Stimulated activated CD8-positive, alpha-beta memory T cell treated with anti-CD3 and anti-CD28 coated beads, Interleukin-15, amount 100 ng/mL, for 24 hours (primary cell): ENCODE measurements at places on chromosomes 11 and 22.

GRCh38 chr11:122659676-122660554, 4.4 kb downstream of the UBASH3B start:
- no peak for DNase-seq

- no peak for DNase-seq
Measured at GRCh38 chr11:61028135-61028729, 56.8 kb downstream of the CD6 start.

- DNase-seq, result no peak
Measured at GRCh38 chr11:37087650-37088572, 489.9 kb upstream of the RAG2 start.

GRCh38 chr22:45768490-45768889, 96.9 kb downstream of the ATXN10 start:
- DNase-seq, result no peak

- no peak for DNase-seq
Measured at GRCh38 chr22:44728761-44729324, 23.5 kb upstream of the ARHGAP8 start.

DNA sequence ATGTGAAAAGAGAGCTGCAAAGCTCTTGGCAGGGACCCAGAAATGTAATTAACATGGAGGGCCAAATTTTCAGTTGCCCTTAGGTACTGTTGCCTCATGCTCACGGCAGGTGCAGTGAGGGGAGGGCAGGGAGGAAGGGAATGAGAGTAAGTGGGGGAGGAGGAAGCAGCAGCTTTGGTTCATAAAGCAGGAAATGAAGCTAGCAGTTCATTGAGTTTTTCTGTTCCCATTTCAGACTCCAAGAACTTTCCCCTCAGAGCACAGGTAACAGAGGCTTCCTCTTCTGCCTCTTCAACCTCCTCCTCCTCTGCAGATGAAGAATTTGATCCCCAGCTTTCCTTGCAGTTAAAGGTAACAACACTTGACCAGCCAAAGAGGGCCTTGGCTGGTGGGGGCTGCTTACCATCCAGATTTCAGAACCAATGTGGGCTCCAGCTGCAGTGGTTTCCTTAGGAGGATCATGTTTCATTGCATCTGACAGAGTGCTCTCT, 57.9 kb upstream of the PARVA start:
- DNase-seq, result no peak

DNA sequence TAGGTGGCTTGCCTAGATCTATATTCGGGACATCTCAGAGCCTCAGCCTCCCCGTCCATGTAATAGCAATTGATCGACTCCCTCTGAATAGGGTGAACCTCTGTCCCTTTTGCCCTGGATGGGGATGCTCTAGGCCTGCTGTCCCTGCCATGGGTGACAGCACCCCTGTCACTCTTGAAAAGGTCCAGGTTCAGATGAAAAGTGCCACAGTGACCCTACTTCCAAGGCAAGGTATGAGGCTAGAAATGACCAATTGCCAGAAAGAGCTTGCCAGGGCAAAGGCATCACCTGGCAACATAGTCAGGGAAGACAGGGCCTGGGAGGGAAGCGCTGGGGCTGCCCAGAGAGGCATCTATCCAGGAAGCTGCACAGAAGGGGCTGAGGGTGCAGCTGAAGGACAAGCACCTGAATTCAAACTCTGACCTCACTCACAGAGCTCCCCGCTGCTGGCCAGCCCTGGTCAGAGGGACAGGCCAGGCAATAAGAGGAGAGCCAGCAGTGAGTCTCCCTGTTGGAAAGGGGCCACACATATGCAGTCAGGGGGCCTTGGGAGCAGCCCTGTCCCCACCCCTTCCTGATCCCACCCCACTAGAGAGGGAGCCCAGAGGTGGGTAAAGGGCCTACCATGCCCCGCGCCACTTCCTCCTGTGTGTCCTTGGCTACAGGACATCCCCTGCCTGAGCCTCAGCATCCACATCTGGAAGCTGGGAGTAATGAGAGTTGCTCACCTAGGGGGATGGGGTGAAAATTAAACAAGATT, 9.0 kb upstream of the APOBEC3A start:
- no peak for DNase-seq

DNA sequence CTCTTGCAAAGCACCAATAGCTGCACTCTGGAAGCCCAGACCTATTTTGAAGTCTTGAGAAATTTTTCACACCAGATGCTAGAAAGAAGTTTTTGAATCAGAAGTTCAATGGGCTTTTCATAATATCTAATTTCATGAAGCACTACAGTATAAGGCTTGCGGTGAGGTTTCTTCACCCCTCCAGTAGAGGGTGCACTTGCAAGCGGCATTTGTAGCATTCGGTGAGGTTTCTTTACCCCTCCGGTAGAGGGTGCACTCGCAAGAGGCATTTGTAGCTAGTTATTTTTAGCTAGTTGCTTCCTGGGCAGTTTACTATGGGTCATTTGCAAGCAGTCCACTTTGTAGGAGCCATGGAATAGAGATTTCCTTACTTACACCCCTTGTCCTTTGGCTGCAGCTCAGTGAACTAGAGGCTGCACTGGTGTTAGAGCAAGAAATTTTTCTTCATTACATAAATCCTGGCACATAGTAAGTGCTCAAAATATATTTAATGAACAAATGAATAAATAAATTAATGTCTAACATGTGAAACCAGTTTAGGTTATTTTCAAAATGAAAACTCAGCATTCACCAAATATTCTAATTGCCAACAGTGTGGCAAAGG, 7.8 kb upstream of the NOX4 start:
- DNase-seq, result no peak

DNA sequence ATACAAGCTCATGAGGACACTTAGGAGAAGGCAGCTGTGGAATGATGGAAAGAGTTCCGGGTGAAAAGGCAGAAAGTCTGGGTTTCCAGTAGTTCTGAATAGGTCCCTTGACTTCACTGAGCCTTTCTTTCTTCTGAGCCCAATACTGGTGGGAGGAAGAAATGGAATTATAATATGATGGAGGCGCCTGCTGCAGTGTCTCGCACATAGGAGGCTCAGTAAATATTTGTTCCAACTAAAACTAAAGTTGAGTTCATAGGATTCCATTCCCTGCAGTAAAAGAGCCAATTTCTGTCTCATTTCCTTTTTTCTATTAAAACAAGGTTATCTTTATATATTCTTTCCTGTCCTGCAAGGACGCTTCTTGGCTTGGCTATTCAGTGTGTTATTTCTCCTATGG, 5.2 kb upstream of the CLMP start:
- DNase-seq, result no peak

- DNase-seq, result no peak
Measured at GRCh38 chr11:863023-863909, 20.6 kb downstream of the TSPAN4 start.

GRCh38 chr11:3341298-3341697, 37.6 kb downstream of the ZNF195 start:
- DNase-seq, result peak; percentile 45

DNA sequence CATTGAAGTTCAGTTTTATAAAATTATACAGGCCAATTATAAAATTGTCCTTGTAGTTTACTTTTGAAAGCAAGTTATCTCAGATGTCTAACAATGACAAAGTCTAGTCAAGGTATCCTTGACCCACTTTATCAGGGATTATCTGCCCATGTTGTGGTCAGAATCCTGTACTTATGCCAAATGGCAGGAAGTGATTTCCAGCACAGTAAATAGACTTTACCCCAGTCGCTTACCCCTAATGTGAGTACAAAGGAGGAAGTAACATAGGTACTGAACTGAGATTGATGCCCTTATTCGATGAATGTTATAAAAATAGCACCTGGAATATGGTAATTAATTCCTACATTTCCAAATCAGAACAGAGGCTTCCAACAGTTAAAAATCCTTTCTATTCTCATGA, 355.7 kb downstream of the CNTN5 start:
- no peak for DNase-seq

DNA sequence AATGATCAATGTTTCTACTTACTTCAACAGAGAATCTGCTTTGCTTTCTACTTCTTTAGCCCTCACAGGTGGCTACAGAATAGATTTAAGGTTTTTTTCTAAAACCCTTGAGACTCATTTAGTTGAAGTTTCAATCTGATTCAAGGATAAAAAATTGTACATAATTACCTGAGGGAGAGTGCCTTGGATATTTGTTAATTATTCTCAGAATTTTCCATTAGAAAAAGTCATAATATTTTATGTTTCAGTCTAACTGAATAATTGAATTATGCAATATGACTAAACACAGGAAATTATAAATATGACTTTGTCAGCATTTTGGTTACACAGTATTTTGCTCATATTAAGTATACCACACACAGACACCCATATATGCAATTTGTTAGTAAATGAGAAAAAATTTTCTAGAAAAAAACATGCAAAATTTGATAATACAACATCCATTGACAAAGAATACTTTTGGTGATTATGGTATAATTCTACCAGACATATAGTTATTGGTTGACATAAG, at the start of gene OR8J3:
Gene OR8J3 (minus strand): TSS at position 51 of the 511 bp plus-strand sequence. CDS start 2,483 bp downstream, outside the sequence.
- DNase-seq, result no peak

DNA sequence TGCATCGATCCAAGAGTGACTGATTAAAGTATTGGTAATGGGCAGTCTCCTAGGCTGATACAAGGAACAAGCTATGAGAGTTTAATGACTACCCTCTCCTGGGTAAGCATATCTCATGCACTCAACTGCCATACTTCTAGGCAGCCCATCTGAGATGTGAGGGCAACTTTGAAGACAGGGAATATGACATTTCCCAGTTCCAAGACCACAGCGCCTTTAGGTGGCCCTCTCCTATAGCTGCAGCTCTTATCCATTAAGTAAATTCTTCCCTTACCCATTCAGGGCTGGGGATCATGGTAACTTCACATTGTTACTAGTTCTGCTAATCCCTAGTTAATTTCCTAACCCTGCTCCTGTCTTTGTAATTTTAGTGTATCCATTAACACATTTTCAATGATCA, 157.3 kb upstream of the CTSC start:
- DNase-seq, result no peak

- no peak for DNase-seq
Measured at GRCh38 chr11:132036220-132036619, 665.8 kb downstream of the NTM start.

GRCh38 chr22:47083379-47083986, 321.0 kb downstream of the TBC1D22A start:
- no peak for DNase-seq

DNA sequence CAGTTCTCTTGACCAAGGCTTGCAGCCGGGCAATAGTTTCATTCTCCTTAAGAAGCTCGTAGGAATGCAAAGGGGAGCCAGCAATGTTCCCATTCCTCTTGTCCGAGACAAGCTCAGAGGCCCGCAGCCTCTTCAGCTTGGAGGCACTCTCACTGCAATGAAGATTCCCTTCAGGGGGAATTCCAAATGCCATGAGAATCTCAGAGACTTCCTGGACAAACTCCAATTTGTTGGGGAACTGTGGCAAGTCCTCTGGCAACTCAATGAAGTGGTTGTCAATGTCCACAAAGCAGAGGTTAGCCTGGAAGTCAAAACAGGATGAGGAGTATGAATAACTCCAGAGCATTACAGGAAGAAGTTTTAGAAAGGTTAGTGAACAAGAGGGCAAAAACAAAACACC, 84.4 kb downstream of the DENND5A start:
- no peak for DNase-seq

GRCh38 chr22:47435204-47435487, 672.7 kb downstream of the TBC1D22A start:
- DNase-seq, result no peak

- no peak for DNase-seq
Measured at GRCh38 chr11:22702031-22702430, 35.6 kb downstream of the GAS2 start.

GRCh38 chr11:125025968-125026367, 37.1 kb upstream of the SLC37A2 start:
- no peak for DNase-seq
